ENCODE measurements at places on chromosomes 12 and 14.

- DNase-seq: no peak
These were observed 395.5 kb downstream of the ZFP36L1 start for GRCh38 chr14:68397371-68397811.

DNA sequence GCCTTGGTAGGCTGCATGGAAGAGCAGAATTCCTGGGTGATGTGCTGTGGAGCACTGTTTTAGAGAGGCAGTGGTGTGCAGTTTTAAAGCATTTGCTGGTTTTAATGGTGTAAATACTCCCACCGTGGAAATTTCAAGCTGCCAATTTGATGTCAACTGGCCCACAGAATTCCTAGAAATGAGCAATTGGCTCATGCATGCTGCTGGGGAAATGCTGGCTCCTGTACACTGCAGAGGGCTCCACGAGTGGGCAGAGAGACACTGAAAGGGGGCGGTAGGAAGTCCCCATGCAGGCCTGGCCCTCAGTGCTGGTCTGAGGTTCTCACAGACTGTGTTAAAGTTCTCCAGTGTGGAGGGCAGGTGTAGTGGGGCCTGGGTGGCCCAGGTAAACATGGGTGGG, 99.4 kb upstream of the NTF3 start:
- DNase-seq: no peak

GRCh38 chr12:89238593-89238992, 113.7 kb downstream of the DUSP6 start:
- no peak for DNase-seq

- DNase-seq: peak; percentile 30
These were observed 23.1 kb upstream of the HELB start for GRCh38 chr12:66279123-66279712.

DNA sequence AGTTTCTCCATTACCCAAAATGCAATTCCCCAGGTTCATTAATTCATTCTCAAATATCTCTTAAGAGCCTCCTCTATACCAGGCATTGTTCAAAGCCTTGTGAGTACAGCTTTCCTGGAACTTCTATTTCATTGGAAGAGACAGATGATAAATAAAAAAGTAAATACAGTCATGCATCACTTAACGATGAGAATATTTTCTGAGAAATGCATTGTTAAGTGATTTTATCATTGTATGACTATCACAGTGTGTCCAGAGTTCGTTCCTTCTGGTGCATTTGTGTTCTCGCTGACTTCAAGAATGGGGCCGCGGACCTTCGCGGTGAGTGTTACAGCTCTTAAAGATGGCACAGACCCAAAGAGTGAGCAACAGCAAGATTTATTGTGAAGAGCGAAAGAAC, 66.0 kb downstream of the ANO4 start:
- DNase-seq: no peak

Measured in HuH-7 (cell line).